ENCODE measurements at places on chromosomes 16 and 17.

DNA sequence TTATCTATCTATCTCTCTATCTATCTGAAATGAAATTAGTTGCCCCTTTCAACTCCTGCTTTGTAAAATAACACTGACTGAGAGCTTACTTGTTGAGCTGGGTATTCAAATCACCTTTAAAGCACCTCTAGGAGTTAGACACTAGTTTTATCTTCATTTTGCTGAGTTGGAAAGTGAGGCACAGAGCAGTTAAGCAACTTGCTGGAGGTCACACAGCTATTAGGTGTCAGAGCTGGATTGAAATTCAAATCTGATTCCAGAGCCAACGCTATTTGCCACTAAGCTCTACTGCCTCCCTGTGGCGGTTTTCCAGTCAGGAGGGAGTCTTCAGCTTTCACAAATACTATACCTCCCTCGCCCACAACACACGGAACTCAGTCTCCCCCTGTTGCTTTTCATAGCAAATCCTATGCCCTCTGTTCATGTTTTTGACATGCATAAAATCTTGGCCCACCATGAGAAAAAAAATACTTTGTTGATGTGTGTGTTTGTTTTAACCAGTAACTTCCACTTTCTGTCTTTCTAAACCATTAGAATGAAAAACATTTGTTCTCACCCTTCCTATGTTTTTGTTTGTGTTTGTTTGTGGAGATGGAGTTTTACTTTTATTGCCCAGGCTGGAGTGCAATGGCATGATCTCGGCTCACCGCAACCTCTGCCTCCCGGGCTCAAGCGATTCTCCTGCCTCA is 74.8 kb upstream of the SMURF2 start:
- peak; percentile 8 for DNase-seq

DNA sequence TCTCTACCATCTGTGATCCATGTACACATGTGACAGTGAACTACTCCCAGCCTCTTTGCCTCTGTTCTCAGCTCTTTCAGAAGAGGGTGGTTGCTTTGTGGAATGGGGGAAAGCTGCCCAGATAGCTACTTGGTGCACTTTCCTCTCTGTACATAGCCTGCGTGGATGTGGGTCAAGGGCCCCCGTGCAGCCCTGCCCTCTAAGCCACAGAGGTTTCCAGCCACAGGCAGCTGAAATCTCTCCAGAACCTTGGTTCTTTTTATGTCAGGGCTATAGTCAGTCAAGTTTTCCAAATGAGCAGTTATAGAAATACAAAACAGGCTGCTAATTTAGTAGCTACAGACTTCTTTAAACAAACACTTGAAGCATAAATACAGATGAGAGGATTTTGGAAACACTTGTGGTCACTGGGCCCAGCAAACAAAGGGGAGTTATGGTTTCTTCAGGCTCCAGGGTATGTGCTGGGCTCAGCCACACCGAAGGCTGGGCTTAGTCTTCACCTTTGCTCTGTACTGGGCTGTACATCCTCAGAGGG is 199.7 kb upstream of the ASIC2 start:
- DNase-seq = no peak

GRCh38 chr17:32327911-32328310 is 14.1 kb downstream of the C17orf75 start:
- DNase-seq = no peak

- no peak for DNase-seq
Measured at GRCh38 chr16:15790458-15790857, 66.4 kb downstream of the MYH11 start.

DNA sequence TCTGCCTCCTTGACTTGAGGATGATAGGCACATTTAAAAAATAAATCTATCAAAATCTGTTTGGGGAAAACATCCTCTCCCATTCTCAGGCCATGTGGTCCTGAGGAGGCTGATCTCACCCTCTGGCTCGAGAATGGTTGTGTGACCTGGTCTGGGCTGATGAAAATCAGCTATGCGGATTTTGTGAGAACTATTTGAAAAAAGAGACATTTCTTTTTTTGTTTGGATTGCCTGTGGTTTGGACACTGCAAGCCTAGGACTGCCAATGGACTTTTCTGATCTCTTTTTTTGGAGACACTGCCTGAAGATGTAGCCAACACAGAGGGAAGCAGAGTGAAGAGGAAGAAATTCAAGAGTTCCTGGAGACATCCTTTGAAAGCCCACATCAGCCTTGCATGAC is 145.9 kb downstream of the HS3ST3B1 start:
- no peak for DNase-seq

- DNase-seq = no peak
Measured at GRCh38 chr17:5399767-5400166, 19.7 kb downstream of the NUP88 start.

- DNase-seq = no peak
Measured at GRCh38 chr16:5054876-5055865, 10.6 kb downstream of the C16orf89 start.

- DNase-seq = no peak
Measured at GRCh38 chr16:11145173-11145818, 110.7 kb downstream of the SOCS1 start.

DNA sequence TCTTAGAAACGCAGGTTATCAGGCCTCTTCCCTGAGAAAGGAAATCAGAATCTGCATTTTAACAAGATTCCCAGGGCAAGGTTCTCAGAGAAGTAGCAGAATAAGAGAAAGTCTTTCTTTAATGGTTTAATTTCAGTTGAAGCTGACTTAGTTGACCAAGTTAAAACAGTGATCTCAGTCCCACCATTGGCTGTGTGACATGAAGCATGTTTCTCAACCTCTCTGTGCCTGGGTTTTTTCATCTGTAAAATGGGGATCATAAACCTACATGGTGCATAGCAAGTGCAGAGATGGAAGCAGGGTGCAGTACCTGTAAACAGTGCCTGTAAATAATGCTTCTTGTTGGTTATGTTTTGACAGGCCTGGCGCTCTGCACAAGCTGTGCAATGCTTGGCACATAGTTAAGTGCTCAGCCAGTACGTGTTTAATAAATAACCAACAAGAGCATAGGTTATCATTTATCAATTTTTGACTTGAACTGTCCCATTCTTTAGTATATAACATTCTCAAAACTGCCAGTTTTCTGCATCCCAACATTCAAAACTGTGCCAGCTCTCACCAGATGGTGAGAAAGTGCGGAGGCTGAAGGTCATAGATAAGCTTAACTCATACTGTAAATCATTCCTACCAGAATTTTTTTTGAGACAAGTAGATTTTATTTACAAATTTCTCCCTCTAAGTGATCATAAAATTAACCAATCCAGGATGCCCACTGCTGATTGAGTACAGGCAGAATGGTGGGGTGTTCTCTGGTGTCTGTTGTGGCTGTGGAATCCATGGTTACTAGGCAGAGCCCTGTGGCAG is 6.9 kb downstream of the C17orf67 start:
- no peak for DNase-seq

- no peak for DNase-seq
Measured at GRCh38 chr16:87165151-87165550, 152.0 kb downstream of the C16orf95 start.

DNA sequence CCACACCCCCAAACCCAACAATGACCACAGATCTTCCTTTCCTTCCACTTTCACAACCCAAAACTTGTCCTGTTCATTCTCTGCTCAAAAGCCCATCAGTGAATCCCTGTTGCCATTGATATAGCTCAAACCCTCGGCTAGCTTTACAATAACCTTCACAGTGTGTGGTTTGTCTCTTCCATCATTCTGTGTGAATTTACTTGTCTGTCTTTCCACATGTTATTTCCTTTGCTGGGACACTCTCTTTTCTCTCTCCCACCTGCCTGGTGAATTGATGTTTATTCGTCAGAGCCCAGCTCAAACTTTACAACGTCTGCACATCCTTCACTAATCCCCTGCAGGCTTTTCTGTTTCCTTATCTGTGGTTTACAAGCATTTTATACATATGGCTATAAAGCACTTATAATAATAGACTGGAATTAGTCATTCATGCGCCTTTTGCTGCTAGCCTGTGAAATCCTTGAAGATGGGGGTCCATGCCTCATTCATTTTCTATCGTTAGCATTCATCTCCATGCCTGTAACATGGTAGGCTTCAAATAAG is 114.4 kb downstream of the CDH13 start:
- no peak for DNase-seq

DNA sequence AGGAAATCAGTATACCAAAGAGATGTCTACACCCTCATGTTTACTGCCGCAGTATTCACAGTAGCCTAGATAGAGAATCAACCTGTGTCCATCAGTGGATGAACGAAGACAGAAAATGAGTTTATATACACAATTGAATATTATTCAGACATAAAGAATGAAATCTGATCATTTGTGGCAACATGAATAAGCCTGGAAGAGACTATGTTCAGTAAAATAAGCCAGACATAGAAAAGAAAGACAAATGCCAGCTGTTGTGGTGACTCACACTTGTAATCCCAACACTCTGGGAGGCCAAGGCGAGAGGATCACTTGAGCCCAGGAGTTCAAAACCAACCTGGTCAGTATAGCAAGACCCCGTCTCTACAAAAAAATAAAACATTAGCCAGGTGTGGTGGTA is 16.1 kb downstream of the NUDT16L1 start:
- no peak for DNase-seq

GRCh38 chr16:55682086-55682485 is 26.3 kb downstream of the SLC6A2 start:
- DNase-seq = no peak

- DNase-seq = no peak
Measured at GRCh38 chr17:29155227-29155965, 24.8 kb downstream of the MYO18A start.

DNA sequence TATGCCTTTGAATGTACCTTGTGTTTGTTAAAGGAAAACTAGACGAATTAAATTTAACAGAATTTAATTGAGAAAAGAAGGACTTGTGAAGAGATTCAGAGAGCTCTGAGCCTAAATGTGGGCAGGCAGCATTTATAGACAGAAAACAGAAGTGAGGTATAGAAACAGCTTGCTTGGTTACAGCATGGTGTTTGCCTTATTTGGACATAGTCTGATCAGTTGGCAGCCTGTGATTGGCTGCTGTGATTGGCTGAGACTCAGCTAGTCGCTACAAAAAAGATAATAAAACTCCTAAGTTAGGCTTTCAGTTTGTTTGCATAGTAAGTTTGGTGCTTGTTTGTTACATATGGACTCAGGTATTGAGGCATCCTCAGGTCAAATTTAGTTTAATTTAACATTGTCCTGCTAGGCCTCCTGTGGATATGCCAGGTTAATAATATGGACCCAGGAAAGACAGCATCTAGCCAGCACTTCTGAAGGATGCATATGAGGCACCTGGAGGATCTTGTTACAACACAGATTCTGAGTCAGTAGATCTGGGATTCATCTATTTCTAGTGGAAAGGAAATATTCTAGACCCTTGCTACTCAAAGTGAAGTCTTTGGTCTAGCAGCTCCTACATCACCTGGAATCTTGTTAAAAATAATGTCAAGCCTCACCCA is 43.4 kb downstream of the SLFN5 start:
- no peak for DNase-seq

DNA sequence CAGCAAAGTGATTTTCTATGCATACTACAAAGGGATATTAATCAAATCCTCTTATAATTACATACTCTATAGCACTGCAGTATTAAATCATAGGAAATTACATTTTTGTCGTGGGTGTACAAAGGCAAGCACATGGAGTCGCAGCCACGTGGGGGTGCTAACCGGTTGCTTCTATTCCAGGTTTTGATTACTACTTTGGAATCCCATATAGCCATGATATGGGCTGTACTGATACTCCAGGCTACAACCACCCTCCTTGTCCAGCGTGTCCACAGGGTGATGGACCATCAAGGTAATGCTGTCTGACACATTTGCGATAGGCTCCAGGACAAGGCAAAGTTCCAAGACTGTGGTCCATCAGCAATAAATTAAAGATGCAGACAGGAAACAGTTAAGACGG is 60.1 kb downstream of the ARSG start:
- DNase-seq = no peak

DNA sequence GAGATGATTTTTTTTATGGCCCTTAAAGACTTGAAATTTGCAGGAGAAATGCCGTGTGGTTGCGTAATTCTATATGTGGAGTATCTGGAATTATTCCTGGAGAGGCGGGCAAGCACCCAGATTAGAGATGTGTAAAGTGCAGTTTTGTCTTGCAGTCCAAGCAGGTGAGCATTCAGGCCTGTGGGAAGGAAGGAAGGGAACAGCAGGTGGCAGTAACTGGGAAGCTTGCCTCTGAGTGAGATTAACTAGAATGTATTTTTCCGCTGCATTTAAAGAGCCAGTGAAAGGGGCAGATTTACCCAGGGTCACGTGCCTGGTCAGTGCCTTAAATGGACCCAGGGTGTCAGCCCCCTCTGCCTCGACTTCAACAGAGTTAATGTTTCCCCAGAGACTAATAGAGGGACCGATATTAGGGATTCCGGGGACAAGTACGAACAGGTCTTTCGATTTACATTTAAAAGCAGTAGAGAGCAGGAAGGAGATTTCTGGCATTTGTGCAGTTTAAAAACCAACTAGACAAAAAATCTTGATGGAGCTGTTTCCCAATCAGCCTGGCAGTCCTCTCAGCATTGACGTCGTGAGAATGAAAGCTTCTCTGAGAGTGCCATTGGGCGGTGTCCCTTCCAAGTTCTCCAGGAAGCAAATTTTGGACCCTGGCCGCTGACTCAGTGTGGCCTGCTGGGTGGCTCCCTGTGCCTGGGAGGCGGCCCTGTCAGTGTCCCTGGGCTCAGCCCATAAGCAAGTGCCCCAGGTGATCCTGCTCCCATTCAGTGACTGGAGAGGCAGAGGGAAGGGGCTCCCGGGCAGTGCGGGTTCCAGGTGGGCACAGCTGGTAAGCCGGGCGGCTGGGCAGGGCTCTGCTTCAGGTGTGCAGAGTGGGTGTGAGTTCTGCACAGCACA is 38.2 kb downstream of the KSR1 start:
- DNase-seq = no peak

DNA sequence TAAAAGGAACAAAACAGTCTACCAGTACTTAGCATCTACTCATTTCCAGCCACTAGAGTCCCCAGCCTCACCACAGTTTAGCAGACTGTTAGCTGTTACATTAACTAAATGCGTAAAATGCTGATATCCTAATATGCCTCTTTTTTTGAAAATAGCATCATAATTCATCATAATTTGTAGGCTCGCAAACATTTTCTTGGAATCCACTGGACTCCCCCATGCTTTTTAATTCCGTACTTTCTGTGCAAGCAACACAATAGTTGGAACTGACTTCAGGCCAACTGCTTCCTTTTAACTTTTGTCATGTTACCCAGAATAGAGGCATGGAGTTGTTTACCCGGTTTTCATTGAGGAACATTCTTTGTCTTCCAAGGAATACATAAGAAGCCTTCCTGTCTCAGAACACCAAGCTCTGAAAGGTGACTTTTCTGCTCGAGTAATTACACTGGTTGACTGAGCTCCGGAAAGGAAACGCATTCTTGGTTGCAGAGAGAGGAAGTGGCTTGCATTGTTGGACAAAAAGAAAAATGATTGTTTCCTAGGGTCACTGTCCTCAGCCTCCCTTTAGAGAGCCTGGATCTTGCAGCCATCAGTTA is 30.9 kb upstream of the SEC14L1 start:
- no peak for DNase-seq

DNA sequence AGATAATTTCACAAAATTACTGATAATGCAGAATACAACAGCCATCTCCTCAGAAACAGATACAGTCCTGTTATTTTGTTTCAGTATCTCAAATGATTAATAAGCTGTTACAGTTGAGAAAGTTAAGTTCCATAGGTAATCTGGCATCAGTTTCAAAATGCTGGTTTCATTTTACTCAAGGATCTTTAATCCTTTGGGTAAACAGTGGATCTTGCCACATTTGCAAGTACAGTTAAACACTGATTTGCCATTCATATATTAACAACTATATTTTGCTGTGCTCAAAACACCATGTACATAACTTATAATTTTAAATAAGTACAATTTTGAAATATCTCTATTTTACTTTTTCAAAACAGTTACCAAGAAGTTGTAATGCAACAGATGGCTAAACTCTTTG is 31.2 kb downstream of the RPGRIP1L start:
- no peak for DNase-seq
